SJSA1 (cell line): ENCODE measurements at places on chromosomes 16 and 17.

DNA sequence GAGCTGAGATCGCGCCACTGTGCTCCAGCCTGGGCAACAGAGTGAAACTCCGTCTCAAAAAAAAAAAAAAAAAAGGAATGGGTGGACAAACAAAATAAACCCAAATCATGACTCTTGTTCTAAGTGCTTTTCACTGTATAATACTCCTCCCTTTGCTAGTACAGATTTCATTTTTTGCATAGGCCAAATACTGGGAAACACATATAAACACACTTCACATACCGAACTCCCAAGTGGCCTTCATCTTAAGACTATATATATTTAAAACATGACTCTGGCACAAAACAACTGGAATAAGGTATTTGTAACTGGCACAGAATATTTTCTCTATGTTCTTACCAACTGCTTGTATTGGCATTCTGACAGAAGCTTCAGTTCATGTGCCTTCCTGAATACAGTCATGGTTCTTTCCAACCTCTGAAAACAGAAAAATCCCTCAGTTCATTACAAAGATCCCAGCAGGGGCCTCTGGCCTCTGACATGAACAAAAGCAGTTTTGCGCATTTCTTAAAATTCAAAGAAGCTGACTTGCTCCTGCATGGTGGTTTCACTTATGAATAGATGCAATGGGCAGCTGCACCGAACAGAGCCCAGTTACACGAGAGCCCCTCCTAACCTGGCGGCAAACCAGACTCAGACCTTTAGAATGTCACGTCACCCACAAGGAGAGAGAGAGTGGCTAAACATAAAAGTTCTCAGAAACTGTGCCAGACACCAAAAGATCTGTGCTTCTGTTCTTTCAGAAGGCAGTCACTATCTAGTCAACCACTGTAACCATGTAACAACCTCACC lies 19.1 kb upstream of the COPRS start:
- no peak for DNase-seq

DNA sequence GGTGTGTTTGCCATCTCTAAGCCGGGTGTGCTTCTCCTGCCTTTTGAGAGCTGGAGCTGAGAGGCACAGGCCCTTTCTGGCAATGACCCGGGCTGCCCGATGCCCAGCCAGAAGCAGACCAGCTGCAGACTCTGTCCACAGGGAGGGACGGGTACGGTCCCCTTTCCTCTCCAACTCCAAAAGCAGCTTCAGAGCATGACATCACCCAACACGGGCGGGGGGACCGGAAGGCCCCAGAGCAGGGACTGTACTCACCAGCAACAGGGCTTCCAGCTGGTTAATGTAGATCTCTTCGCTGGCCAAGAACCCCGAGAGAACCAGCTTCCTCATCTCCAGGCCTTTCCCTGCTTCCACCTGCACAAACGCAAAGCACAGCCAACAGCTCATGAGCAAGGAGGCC lies 79.4 kb downstream of the ABR start:
- no peak for DNase-seq

DNA sequence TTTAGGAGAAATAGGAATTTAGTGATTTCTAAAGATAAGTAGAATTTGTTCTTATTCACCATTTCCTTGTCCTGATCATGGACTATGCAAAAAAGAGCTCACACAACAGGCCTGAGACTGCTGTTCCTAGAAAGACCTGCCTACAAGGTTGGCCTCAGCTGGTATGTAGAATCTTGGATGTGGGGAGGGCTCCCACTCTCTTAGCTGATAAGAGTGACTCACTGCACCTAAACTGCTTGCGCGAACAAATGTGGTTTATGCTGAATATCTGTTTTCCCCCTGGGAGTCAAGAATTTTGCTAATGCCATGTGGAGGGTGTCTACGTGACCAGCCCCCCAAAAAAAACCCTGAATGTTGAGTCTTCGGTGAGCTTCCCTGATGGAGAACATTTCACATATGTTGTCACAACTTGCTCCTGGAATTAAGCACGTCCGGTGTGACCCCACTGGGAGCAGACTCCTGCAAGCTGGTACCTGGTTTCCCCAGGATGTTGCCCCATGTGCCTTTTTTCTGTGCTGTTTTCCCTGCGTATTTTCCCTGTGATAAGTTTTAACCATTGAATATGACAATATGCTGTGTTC lies 68.8 kb upstream of the HSBP1 start:
- no peak for DNase-seq

DNA sequence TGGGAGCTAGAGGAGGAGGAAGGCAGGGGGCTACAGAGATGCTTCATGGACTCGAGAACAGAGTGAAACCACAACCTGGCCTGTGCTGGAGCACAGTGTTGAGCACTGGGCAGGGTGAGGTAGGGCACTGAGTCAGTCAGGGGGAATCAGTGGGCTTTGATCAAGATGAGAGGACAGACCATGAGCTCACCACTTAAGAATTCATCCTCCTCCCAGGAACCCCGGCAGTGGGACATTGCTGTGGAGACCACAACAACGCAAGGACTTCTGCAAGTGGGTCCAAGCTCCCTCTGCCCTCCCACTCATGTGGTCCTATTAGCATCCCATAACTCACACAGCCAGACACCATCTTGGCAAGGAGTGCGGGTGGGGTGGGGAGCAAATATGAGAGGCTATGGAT lies 1.7 kb upstream of the CES5A start:
- DNase-seq: no peak

DNA sequence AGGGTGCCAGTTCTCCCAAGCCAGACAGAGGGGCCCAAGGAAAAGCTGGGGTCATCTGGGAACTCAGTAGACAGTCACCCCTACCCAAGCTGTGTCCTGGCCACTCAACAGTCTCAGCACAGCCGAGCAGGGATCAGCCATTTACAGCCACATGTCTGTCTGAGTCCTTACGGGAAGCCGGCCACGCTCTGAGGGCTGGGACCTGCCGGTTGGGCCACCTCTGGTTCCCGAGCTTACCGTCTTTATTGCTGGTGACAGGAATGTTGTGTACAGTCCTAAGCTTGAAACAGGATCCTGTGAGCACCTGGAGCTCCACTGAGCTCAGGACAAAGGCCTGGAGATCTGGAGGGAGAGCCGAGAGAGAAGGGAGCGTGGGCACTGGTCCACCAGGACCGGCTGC lies 59.8 kb downstream of the TIMM22 start:
- DNase-seq: no peak
